Stimulated activated CD8-positive, alpha-beta memory T cell treated with anti-CD3 and anti-CD28 coated beads, Interleukin-4, amount 100 ng/mL, for 1 hour (primary cell): ENCODE measurements at places on chromosomes 4 and X.

- DNase-seq = no peak
Measured at GRCh38 chr4:177293208-177294033, 16.3 kb upstream of the NEIL3 start.

DNA sequence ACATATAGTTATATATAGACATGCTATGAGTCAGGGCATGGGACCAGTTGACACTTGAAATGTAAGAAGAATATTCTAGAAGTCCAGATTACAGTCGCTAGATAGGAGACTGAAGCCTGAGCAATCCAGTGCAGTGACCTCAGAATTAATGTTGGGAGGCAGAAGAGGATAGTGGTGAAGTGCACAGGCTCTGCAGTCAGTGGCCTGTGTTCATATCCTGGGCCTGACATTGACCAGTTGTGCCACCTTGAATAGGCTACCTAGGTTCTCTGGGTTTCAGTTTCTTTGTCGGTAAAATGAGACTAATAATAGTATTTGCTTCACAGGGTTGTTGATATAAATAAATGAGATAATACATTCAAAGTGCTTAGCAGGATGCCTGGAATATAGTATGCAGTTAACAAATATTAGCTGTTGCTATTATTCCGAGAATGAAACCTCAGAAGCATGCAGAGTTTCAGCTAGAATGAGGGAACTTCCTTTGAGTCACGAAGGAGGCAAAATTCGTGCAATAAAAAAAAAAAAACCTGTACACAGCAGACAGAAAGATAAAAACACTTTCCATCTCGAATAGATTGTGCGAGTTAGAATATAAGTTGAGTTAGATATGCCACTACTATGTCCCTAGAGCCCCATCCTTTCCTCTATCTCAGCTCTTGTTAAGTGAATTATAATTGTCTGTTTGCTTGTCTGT is 4.0 kb upstream of the SH2D1A start:
- no peak for DNase-seq

DNA sequence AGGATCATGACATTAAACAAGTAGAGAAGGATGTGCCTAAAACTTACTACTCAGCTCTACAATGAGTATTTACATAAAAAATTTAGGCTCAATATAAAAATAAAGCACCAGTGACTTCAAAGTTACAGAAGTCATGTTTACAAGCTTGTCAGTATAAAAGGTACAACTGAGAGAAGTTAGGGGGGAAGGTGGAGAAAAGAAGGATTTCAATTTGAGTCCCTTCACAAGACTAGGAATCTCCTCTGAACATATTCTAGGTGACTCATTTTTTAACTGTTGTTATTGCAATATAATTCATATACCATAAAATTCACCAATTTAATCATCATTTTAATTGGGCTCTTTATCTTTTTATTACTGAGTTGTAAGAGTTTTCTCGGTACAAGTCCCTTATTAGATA is 26.9 kb downstream of the FRYL start:
- no peak for DNase-seq

GRCh38 chrX:73758250-73758649 is 195.3 kb downstream of the CHIC1 start:
- DNase-seq = no peak

DNA sequence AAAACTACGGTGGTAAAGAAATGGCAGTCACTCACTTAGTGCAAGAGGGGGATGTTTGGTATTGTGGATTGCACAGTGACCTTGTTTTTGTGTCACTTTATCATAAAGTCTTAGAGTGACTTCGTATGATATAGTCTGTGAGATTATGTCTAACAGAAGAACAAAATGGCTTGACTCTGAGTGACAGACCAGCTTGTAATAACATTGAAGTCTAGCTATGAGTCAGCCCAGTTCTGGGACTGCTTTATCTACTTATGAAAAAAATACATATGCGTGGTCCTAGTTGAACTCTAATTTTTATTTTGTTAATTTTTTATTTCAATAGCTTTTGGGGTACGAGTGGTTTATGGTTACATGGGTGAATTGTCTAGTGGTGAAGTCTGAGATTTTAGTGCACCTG is 20.0 kb downstream of the DCLK2 start:
- no peak for DNase-seq

GRCh38 chr4:164606478-164606877 is 147.5 kb upstream of the SMIM31 start:
- DNase-seq = no peak

- no peak for DNase-seq
Measured at GRCh38 chrX:19571711-19572110, 56.4 kb upstream of the MAP3K15 start.

- DNase-seq = no peak
Measured at GRCh38 chr4:178086320-178086719, 644.1 kb upstream of the AGA start.

DNA sequence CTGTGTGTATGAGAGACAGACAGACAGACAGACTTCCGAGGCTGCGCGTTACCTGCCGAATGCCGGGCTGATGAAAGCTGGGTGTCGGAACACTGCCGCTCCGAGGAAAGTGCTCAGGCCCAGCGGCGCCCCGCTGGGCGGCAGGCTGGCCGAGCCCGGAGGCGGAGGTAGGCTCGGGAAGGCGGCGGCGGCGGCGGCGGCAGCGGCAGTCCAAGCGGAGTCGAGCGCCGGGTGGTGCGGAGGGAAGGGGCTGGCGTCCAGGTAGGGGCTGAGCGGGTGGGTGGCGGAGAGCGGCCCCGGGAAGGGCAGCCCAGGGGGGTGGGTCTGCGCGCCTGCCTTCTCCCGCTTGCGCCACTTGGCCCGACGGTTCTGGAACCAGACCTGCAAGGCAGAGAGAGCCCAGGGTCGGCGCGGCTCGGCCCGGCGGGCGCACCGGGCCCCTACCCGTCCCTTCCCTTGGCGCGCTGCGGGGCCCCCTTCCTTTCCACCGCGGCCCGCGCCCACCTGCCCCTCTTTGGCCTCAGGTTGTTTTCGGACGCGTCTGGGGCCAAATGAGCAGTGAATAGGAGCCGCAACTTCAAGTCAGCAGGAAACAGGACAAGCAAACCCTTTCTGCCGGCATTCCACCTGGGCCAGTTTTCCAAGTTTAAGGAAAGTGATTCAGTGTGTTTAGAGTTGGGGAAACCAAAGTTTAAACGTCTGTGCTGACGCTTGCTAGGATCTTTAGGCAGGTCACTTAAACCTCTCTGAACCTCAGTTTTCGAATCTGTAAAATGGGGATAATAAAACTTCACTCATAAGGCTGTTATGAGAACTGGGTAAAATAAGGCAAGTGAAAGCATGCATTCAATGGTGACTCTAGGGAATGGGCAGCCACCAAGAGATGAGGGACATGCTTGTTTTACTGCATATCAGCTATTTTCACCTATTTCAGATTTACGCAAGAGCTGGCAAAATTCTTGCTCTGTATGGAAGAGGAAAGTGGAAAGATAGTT is 8.4 kb downstream of the ARX start:
- no peak for DNase-seq

GRCh38 chr4:40363382-40363920 is 28.3 kb downstream of the CHRNA9 start:
- DNase-seq = no peak

DNA sequence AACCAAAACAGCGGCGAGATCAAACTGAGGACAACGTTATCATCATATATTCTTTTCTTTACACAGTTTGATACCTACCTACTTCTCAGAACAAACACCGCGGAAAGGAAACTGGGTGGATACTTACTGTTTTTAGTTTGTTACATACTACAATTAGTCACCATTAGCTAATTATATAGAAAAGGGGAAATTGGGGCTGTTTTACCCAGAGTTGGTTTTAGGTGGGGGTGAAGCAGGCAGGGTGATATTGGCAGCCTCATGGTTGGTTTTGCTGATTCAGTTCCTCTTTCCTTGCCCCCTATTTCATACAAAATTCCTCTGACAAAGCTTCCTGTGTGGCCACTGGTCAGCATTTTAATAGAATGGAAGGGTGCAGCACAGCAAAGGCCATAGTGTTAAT is 77.8 kb downstream of the SORBS2 start:
- DNase-seq = no peak
